ENCODE measurements at places on chromosomes 2 and 18. TPM values are rescaled to one million over a fixed set of nuclear protein-coding genes. Genes with fewer than 3 reads are reported as not detected.

- peak; percentile 91 for DNase-seq
These were observed at the start of gene SERTAD2 for GRCh38 chr2:64653109-64654062. Gene SERTAD2 (minus strand): TSS chr2:64653913. CDS start chr2:64636871, 17,042 bp downstream.

DNA sequence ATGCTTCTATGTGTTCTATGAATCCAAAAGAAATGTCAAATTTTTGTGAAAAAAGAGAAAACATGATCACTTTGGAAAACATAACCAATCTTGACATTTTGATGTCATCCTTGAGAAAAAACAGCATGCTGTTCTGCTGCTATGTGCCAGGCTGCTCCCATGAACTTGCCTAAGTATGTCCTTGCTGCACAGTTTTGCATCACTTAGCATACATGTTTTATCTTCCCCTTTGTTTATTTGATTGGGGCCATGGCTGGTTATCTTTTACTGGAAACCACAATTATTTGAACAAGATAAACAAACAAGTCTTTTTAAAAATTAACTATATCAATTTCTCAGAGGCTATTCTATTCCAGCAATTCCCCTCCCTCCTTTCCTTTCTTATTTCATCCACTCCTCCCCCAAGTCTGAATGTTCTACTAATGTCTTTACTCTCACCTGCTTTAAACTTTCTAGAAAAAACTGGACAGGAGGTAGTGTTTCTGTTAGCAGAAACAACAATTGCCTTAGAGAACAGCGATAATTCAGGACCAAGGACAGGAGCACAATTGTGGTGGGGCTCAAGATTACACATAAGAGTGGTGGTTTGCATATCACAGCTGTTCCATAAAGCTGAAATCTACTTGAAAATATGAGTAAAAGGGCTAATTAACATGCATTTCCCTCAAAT lies 6.7 kb downstream of the AOX1 start:
- DNase-seq: no peak

DNA sequence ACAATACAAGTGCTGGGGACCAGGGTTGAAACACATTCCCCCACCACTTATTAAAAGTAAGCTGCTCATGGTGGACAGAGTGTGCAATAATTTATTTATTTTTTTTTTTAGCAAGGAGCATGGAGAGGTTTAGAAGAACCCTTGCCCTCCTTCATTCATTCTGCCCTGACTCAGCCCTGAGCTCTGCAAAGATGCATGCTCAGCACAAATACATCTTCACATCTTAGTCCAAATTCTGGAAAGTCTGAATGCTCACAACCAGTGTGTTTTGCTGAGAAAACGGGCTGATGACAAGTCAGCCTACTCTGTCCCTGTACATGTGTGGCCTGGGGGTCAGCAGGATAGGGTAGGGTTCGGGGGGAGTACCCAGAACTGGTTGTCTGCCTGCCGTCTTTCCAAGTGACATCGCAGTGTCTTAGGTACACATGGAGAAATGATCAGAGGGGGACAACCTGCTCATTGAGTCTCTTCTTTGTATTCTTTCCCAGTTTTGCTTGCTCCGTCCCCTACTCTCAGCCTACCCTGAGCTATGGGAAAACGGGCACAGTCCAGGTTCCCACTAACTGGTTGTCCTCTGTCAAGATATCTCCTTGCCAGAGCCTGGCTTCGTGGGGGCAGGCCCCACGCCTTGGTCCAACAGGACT lies 76.4 kb downstream of the ADD2 start:
- no peak for DNase-seq

GKN2 gene
- total RNA-seq: not detected

GRCh38 chr2:88671786-88672427 lies 19.6 kb upstream of the RPIA start:
- DNase-seq: no peak

- no peak for DNase-seq
These were observed 323.8 kb upstream of the GALNT5 start for GRCh38 chr2:156933645-156934225.

DNA sequence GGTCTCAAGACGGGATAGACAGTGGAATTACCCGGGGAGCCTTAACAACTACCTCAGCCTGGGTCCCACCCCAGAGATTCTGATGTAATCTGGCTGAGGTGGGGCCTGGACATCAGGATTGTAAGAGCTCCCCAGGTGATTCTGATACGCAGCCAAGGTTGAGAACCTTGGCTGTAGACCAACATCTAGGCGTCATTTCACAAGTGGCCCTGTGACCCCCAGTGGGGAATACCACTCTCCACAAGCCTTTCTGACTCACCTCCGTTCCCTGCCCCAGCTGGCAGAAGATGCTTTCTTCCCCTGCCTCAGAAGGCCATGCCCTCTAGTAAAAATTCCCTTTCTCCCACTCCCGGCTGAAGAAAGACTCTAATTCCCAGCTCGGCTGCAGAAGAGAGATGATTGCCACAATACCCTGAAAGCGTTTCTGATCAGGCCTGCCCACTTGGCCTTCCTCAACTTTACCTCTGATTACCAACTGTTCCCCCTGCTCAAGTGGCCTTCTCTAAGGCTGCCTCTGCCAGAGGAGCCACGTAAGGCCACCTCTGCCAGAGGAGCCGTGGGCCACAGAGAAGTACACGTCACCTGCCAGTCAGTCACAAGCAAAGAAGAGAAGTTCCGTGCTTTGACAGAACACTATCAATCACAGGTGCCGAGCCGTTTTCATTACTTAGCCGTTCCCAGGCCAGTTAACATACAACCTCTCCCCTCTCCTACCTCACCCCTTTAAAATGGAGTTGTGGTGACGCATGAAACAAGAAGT lies 116.8 kb upstream of the PKDCC start:
- no peak for DNase-seq

- DNase-seq: no peak
These were observed 5.6 kb upstream of the SMIM21 start for GRCh38 chr18:75433098-75433497.

DNA sequence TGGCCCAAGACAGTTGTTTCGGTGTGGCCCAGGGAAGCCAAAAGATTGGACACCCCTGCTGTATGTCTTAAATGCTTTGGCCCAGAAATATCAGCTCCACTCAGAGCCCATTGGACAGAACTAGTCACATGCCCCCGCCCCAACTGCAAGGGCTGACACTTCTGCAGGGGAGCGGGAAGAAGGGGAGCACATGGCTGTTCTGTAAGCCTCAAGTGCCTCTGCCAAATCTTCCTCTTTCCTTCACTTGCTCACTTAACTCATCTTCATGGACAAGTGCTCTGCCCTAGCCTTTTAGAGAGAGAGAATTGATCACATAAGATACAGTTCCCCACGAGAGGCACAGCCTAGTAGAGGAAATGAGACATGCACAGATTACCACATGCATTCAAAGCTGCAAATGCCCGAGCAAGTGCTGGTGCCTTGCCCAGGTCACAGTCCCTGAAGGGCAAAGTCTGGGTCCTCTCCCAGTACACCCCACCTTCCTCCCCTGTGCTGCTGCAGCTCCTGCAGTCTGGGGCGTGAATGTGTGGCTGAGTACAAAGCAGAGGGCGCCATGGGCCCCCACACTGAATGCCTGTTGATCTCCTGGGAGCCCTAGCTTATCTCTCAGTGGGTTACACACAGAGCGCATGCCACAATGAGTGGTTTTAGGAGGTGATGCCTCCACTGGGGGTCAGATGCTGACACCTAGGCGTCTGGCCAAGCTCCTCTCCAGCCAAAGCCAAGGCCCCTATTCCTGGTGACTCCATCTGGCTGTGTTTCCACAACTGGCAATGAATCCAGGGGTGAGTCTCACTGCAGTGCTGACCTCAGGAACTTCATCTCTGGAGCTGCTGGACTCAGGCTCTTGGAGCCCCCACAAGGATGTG lies 135.3 kb downstream of the CTIF start:
- no peak for DNase-seq

Data from Caco-2 (cell line).